ENCODE measurements at places on chromosomes 12 and 14.

- DNase-seq, result peak; percentile 15
These were observed 331.7 kb downstream of the TMEM121 start for GRCh38 chr14:105857826-105858675.

DNA sequence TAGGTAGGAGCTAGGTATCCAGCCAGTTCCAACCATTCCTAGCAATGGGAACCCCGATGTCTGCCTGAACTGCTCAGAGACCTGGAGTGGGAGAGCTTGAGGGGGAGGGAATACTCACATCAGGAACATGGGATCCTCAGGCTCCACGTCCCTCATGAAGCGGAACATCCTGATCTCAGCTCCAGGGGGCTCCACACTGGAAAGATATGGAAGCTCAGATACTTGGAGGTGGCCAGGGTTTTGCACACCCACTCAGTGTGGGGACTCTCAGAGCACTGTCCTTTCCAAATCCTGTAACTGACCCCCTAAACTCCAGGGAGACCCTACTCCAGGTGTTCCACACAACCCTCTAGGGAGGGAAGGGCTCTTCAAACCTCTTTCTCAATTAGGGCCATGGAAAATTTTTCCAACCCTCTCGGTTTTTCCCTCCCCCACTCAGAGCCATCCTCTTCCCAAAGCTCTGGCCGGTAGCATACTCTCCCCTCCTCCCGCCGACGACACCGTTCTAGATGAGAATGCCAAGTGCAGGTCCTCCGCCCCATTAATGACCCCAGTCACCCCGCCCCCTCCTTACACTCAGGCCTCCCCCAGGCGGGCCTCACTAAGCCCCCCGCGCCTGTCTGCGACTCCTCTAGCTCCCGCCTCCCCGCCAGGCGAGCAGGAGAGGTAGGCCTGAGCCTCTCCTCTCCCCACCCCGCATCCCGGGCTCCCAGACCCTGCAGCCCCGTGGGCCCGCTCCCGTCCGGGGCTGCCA, 597 bp downstream of the MLF2 start:
- DNase-seq, result peak; percentile 38

- DNase-seq, result no peak
These were observed 27.2 kb downstream of the VCPKMT start for GRCh38 chr14:50089208-50089607.

GRCh38 chr14:37057776-37058175, 114.6 kb downstream of the SLC25A21 start:
- no peak for DNase-seq

DNA sequence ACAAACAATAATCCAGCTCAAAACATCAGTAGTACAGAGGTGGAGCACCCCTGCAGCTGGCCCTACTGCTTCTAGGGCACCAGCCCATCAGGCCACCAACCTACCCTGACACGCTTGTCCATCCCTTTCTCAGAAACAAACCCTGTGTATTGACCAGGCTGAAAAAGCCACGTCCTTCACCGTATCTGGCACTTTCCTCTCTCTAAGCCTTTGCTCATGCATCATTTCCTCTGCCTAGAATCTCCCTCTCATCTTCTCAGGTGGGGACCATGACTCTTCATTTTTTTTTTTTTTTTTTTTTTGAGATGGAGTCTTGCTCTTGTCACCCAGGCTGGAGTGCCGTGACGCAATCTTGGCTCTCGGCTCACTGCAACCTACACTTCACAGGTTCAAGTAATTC, 25.3 kb upstream of the FLVCR2 start:
- DNase-seq, result no peak

DNA sequence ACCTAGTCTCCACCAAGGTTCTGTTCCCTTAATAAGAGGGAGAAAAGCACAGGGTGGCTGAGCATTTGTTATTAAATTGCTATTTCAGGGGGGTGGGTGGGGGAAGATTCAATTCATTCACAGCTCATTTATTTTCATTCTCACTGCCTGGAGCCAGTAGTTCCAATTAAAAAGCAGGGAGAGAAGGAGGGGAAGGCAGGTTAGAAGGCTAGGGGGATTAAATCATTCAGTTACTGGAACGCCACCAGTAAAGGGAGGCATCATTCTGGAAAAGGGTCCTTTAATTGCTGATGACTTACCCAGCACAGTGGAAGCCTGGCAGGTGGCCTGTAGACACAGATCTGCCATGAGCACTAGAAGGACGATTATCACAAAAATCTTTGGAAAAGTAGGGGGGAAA, 47.4 kb downstream of the NIN start:
- no peak for DNase-seq

Data from activated CD8-positive, alpha-beta memory T cell treated with anti-CD3 and anti-CD28 coated beads, Interleukin-2, amount 50 U/mL, for 4 hours (primary cell).